Stimulated activated CD8-positive, alpha-beta memory T cell treated with anti-CD3 and anti-CD28 coated beads, Interleukin-2, amount 100 ng/mL, for 1 hour (primary cell): ENCODE measurements at places on chromosomes 11 and 22.

DNA sequence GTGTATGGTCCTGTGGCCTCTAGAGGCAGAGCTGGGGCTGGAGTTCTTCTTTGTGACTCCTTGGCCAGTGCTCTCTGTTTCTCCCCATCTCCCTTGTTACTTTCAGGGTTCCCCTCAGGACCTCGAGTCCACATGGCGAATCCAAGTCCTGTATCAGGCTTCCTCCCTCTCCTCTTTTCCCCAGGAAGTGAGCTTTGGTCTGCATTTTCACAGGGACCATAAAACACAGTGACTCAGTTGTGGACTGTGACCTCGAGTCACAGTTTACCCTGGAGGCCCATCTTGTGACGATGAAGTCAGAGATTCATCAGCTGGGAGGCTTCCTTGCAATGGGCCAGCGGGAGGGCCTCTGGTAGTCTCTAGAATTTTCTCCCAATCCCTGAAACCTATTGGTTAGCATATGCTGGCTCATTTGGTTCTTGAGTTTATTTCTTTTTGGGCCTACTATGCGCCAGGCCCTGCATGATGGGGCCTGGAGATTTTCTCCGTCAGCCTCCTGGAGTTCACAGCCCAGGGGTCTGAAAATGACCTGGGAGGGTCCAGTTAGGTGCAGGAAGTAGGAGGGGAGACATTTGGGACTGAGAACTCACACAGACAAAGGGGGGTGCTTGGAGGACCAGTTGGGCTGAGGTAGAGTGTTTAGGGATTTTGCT is 100.8 kb downstream of the KIAA1671 start:
- no peak for DNase-seq

- no peak for DNase-seq
These were observed 19.7 kb downstream of the ZNRF3 start for GRCh38 chr22:28903080-28903479.

DNA sequence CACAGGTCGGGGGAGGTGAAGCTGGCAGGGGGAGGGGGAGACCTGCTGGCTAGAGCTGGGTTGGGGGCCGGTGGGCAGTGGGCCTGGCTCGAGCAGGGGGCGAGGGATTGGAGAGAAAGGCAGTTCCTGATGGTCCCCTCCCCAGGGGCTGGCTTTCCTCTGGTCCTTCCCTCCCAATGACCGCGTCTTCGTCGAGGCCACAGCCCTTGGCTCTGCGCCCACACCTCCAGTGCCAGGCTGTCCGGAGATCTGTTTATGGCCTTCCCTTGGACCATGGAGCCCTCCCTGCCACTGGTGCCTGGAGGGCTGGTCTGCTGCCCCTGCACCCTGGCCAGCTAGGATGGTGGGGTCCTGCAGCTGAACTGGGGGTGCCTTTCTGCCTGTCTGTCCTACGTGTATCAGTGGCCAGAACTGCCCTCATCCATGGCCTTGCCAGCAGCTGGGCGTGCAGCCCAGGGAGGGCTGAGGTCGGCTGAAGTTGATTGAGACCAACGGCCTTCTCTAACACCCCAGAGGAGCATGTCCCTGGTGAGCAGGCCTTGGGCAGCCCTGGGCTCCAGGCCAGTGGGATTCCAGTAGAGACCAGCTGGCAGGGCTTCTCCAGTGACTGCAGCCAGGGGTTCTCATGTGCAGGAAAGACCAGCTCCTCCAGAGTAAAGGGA is 12.3 kb downstream of the TANGO2 start:
- no peak for DNase-seq

DNA sequence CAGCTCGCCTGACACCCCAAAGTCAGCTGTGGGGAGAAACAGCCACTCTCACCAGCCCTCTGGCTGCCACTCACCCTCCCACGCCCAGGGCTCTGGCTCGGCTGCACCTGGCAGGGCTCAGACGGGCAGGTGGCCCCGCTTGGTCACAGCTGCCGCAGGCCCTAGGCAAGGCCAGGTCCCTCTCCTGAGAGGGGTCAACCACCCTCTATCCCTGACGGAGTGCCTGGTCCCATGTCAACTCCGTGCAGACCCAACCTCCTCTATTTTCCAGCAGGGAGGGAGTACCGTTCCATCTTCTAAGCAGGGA is 1.9 kb downstream of the MAP4K2 start:
- DNase-seq = no peak

- no peak for DNase-seq
These were observed 29.4 kb upstream of the SLN start for GRCh38 chr11:107741044-107741823.

- no peak for DNase-seq
These were observed 3.5 kb downstream of the MYO7A start for GRCh38 chr11:77131560-77131959.

DNA sequence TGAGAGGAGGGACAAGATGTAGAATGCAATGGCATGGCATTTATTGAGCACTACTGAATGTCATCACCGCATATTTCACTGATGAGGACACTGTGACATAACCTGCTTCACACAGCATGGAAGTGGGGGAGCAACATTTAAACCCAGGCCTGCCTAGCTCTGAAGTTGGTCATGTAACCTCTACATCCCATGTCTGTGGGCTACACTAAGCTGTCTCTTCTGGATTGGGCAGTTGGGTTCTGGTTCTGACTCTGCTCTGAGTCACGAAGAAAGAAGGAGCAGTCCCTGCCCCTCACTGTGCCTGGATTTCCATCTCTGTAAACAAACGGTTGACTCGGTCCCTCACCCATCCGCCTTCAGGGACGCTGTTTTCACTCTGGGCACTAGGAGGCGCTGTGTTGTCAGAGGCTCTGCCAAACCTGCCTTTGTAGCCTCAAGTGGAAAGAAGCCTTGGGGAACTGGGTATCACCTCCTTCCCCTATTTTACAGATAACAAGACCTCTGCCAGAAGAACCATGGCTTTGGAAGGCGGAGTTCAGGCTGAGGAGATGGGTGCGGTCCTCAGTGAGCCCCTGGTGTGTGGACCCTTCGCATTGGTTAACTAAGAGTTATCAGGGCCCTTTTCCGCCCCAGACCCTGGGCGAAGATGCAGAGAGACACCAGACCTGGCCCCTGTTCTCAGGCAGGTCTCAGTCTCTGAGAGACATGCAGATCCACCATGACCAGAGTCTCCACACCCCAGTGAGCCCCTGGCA is 12.7 kb upstream of the ARHGEF17 start:
- DNase-seq = peak; percentile 32

- DNase-seq = no peak
These were observed 637.2 kb downstream of the ETS1 start for GRCh38 chr11:127950162-127950561.

DNA sequence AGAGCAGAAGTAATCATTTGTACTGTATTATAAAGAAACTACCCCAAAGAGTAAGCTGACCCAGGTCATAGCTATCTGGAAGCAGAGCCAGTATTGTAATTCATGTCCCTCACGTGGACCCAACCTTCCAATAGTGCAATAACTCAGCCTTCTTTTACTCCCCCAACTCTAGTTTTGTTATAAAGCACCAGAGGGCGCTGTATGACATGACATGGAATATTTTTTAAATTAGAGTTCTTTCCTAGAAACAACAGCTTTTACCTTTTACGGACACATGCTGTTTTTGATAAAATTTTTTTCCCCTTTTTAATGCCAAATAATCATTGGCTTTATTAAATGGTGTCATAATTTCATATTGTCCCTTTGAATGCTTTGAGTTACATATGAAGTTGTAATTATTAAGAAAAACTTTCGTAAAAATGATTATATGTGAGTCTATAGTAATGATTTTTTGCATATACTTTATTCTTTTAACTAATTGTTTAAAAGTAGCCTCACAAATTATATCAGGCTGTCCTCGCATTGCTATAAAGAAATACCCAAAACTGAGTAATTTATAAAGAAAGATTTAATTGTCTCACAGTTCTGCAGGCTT is 76.9 kb downstream of the DKK3 start:
- DNase-seq = no peak

DNA sequence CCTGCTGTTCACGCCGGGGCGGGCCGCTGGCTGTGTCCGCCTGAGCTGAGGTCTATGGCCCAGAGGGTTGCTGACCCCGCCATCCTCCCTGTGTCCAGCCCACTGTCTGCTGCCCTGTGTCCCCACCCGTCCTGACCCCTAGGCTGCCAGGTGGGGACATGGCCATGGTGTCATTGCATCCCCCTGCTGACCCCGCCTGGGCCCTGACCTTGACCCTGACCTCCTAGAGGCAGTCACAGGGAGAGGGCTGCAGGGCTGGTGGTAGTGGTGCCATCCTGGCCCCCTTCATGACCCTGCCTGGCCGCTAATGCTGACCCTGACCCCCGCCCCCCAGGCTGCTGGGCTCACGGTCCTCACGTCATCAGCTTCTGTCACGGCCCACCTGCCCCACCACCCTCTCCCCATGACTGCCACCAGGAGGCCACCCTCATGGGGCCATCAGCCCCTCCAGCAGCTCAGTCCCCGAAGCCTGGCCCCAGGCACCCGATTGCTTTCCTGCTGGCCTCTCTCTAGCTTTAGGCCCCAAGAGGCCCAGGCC is 285.9 kb downstream of the BRD1 start:
- no peak for DNase-seq

DNA sequence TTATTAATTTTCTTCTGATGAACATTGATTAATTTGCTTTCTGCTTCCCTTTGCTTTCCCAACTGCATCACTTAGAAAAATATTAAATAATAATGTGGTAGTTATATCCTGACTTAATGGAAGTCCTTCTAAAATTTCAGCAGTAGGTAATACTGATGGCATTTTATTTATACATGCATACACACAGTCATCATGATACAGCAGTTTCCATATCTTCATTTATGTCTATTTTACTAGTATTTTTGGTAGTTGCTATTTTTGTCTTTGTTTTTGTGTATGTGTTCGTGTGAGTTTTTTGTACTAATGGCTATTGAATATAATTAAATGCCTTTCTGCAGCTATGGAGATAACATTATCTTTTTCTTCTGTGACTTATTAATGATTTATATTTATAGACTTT is 484.7 kb upstream of the CNTN5 start:
- no peak for DNase-seq
